ENCODE measurements at places on chromosomes 5 and 9.
A peak's percentile ranks its signal among the peaks of the same experiment; 100 is the strongest.

- no peak for DNase-seq
Measured at GRCh38 chr9:90861826-90862740, 60.5 kb downstream of the SYK start.

DNA sequence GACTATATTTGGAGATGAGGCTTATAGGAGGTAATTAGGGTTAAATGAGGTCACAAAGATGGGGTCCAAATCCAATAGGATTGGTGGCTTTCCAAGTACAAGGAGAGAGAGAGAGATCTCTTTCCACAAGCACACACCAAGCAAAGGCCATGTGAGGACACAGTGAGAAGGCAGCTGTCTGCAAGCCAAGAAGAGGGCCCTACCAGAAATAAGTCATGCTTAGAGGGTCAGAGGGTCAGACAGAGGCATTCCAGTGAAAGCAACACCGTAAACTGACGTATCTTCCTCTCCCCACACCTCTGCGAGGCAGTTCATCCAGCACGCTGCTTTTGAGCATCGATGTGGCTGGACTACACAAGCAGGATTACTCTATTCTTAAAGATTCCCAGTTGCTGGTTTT, 87.9 kb downstream of the SLC1A3 start:
- DNase-seq, result no peak

GRCh38 chr5:124403281-124403680, 343.2 kb downstream of the ZNF608 start:
- no peak for DNase-seq

DNA sequence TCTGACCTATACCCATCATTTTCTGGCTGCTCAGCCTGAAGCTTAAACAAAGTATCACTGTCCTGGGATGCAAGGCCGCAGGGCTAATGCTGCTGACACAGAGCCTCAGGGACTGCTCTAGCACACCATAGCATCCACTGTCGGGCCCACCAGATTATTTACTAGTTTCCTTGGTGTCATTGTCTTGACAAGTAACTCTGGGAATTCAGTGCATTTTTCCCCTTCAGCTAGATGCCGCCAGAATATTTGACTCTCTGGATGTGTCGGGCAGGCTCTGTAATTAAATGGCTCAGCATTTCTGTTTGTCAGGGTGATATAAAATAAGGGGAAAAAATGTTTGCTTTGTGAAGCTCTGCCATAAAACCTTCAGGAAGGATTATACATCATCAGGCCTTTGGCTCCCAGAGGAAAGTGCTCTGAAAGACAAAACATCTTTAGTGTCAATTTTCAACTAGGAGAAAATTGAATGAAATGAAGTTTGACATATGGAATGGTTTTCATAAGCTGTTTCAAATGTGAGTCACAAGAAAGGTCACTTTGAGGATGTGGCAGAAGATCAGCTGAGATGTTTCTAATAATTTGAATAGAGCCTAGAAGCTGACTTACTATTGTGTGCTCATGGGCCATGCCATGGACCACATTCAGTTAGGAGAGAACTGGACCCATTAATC, 350.1 kb downstream of the TMEM232 start:
- no peak for DNase-seq

GRCh38 chr9:137369911-137370764, 52.8 kb downstream of the EXD3 start:
- DNase-seq, result no peak

GRCh38 chr9:124202447-124202971, 55.2 kb upstream of the NEK6 start:
- DNase-seq, result no peak

DNA sequence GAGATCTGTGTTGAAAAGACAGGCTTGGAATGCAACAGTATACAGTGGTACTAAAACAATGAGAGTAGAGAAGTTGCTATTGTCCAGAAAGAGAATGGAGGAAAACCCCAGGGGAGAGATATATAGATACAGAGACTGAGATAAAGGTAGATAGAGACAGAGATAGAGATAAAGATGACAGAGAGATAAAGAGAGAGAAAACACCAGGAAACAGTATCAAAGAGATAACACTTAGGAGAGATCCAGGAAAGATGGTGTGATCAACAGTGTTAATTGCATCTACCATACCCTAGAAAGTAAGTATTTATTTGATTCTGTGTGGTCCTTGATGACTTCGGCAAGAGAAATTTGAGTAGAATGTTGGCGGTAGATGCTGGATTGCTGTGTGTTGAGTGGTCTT, 461.8 kb upstream of the RIOK2 start:
- no peak for DNase-seq

- DNase-seq, result peak; percentile 26
Measured at GRCh38 chr5:72096602-72097188, 10.6 kb upstream of the MAP1B start.

GRCh38 chr5:77633709-77634108, 4.8 kb downstream of the OTP start:
- DNase-seq, result no peak

DNA sequence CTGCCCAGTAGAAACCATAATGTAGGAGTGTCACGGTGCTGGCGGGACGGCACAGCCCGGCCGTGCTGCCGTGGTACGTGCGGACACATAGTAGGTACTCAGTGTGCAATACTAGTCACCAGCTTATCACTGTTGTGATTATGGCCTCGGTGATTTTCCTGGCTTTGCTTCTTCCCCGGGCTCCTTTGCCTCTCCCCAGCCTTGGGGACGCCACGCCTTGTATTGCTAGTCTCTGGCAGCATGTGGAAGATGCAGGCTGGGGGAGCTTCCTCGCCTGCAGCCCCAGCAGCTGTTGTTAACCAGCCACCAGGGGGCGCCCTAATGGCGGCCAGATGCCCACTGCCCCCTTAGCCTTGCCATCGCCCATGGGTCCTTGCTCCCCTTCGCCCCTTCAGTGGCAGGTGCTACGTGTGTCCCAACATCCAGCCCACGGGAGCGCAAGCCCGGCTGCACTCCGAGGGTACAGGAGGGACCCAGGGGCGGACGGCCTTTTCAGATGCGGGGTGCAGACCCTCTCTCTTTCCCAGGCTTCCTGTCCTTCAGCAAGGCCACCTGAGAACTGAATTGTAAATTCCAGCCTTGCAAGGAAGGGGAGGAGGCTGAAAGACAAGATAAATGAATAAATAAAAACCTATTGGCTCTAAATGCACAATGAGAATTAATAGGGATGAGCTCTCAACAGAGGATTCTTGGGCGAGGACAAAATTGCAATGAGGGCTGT, 8.0 kb downstream of the NTNG2 start:
- peak; percentile 82 for DNase-seq

- DNase-seq, result peak; percentile 35
Measured at GRCh38 chr5:173581408-173582215, 34.8 kb downstream of the BOD1 start.

DNA sequence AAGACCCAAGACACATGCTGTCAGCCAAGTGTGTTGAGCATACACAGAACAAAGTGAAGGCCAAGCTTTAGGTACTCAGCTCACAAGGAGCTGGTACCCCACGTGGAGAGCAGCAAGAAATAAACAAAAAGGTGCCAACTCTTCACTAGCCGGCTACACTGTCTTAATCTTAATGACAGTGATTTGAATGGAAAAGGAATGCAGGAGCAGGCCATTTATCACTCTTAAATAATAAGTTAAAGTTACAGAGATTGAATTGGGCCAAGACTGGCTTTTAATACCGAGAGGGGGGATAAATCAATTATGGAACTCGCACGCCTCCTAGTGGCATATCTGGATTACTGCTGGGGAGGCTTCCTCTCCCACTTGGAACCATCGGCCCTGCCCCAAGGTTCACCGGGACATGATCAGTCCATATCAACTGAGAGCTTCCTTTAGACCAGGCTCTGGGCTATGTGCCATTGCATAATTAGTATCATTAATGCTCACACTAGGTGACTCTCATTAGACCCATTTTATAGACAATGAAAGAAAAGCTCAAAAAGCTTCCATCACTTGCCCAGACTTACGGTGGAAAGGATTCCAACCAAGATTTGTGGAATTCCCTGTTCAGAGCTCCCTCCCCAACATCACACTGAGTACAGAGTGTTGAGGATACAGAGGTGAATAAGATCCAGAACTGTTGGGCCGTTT, 94.0 kb downstream of the ACTL7B start:
- DNase-seq, result peak; percentile 77
